ENCODE measurements at places on chromosomes 2 and 18. TPM values are rescaled to one million over a fixed set of nuclear protein-coding genes. Genes with fewer than 3 reads are reported as not detected.

HRH4 gene
- not detected for total RNA-seq

RIF1 gene
- total RNA-seq, result 17.7 TPM

PROM2 gene
- 0.36 TPM for total RNA-seq

RAMP1 gene
- 92.2 TPM for total RNA-seq

G6PC2 gene
- total RNA-seq, result not detected

POTEJ gene
- total RNA-seq, result not detected

TMEM247 gene
- not detected for total RNA-seq

ZNF396 gene
- 0.52 TPM for total RNA-seq

NGEF gene
- total RNA-seq, result 0.56 TPM

TLX2 gene
- not detected for total RNA-seq

AQP12B gene
- not detected for total RNA-seq

PRSS56 gene
- total RNA-seq, result 0.16 TPM

PLEKHH2 gene
- total RNA-seq, result 0.93 TPM

OLA1 gene
- 76.4 TPM for total RNA-seq

GRHL1 gene
- total RNA-seq, result 1.3 TPM

MRPS5 gene
- 57.5 TPM for total RNA-seq
